Activated T-cell treated with anti-CD3 and anti-CD28 coated beads, Interleukin-2, amount 50 U/mL, for 24 hours (primary cell): ENCODE measurements at places on chromosomes 7 and 10.

GRCh38 chr10:44243851-44244510, 140.9 kb downstream of the CXCL12 start:
- DNase-seq = no peak

GRCh38 chr7:111363099-111363498, 199.2 kb downstream of the IMMP2L start:
- DNase-seq = no peak

GRCh38 chr10:13909516-13910258, 322.9 kb downstream of the PRPF18 start:
- no peak for DNase-seq

DNA sequence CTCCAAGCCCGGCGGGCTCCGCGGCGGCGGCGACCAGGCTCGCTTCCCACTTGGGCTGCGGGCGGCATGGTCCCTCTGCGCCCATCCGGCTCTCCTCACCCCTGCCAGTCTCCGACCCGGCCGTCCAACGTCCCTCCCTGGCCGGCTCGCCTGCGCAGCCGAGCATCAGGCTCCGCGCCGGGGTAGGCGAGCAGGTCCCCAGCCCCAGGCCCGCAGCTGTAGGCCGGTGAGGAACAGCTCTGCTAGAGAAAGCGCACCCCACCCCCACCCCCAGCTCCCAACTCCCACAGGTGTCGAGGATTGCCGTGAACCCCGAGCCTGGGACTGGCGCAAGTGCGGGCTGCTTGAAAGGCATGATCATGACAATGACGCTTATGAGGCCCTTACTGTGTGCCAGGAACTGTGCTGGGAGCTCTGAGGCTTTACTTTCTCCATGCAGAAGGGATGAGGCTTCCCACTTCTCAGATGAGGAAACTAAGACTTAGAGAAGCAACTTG, 20.8 kb upstream of the PAX2 start:
- DNase-seq = peak; percentile 29

DNA sequence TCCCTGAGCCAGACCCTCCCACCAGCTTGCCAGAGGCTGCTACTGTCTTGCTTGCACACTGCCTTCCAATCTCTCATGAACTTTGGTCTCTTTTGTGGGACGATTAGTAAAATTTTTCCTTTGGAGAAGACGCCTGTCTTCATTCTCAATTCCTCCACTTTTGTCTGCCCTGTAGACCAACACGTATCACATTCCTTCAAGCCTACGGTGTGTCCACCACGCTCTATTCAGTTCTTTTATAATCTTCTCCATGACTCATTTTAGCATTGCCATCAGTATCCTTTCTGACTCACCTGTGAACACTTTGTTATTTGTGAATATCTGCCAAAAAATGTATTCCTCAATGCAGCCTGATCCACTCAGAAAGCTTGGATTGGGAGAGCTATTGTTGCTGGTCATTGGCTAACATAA, 1.4 kb downstream of the GIMAP5 start:
- DNase-seq = no peak

GRCh38 chr7:64632029-64632428, 33.9 kb upstream of the ZNF107 start:
- DNase-seq = no peak

- no peak for DNase-seq
These were observed 414.6 kb upstream of the ZMIZ1 start for GRCh38 chr10:78654047-78654590.

GRCh38 chr7:134561-135256, 57.7 kb upstream of the FAM20C start:
- DNase-seq = no peak

DNA sequence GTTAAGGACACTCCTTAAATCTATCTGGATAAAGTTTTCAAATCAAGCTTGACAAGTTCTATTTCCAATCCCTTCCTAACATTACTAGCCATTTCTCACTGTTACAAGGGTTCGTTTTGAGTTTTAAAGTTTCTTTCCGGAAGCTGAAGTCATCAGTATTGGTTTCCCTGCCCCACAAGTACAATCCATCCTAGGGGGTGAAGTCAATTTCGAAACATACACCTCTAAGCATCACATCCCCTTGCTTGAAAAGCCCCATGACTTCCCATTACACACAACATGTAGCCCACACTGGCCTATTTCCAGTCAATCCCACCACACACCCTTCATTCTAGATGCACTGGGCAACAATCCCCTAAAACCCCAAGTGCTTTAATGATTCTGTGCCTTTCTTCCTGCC, 13.0 kb downstream of the DPY19L1 start:
- no peak for DNase-seq

GRCh38 chr10:84015877-84016595, 123.3 kb upstream of the GHITM start:
- DNase-seq = no peak

- no peak for DNase-seq
These were observed 82.3 kb downstream of the CUL2 start for GRCh38 chr10:35007858-35008301.

DNA sequence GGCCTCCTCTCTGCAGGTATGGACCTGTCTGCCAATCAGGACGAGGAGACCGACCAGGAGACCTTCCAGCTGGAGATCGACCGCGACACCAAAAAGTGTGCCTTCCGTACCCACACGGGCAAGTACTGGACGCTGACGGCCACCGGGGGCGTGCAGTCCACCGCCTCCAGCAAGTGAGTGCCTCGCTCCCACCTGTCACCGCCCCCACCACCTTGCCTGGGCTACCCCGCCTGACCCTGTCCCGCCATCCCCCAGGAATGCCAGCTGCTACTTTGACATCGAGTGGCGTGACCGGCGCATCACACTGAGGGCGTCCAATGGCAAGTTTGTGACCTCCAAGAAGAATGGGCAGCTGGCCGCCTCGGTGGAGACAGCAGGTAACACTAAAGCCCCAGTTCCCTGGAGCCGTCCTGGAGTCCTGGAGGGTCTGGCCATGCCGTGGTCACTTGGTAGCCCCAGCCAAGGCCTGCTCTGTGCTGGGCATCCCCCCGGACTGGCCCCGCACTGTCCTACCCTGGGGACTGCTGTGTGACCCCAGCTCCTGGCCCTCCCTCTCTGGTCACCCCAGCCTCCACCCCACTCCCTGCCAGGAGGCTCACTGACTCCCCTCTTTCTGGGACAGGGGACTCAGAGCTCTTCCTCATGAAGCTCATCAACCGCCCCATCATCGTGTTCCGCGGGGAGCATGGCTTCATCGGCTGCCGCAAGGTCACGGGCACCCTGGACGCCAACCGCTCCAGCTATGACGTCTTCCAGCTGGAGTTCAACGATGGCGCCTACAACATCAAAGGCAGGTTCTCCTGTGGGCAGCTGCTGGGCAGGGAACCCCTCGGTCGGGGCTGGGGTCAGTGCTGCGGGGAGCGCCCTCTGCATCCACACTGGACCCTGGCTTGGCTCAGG, 178.0 kb downstream of the RNF216 start:
- no peak for DNase-seq

DNA sequence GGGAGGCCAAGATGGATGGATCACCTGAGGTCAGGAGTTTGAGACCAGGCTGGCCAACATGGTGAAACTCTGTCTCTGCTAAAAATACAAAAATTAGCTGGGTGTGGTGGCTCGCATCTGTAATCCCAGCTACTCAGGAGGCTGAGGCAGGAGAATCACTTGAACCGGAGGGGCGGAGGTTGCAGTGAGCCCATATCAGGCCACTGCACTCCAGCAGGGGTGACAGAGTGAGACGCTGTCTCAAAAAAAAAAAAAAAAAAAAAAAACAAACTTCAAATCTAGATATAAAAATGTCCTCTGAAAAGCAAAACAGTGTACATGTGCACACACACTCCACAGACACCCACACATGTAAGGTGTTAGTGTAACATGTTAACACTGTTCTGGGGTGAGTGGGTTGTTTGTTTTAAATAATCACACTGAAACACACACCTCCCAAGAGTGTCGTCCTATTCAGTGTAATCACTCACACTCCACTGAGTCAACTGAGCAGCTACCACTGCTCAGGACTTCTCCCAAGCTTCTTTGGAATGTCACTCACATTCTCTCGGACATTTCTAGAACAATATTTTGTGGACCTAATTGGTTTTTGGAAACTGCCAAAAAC, 12.8 kb upstream of the RGS10 start:
- DNase-seq = no peak

DNA sequence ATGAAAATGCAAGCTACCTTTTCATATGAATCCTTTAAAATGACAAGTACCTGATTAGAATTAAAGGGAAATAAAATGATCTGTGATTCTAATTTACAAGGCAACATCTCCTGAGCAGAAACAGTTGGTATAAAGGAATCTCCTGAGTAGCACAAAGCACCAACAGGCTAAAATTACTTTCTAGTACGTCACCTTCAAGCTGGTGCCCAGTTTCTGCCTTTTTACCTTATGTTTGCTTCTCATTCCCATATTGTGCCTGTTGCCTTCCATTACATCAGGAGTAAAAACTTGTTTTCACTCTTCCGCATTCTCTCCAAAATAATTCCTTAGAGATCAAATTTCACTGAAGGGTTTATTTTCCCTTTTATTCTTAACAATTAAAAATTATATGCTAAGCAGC, 587.1 kb upstream of the KCND2 start:
- DNase-seq = no peak

DNA sequence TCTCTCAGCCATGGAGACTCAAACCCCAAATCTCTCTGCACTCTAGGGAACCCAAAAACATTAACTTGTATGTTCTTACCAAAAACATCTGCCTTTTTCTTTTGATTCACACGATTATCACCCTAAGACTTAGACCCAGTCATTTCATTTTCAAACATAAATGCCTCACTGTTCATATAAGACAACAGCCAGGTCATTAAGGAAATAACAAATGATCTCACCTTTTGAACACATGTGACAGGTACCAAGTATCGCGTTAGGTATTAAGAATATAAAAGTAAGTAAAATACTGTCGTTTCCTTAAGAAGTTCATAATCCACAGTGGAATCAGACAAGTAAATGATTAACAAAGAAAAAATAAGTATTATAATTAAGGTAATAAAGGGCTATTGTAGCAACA, 8.8 kb downstream of the TM9SF3 start:
- no peak for DNase-seq

DNA sequence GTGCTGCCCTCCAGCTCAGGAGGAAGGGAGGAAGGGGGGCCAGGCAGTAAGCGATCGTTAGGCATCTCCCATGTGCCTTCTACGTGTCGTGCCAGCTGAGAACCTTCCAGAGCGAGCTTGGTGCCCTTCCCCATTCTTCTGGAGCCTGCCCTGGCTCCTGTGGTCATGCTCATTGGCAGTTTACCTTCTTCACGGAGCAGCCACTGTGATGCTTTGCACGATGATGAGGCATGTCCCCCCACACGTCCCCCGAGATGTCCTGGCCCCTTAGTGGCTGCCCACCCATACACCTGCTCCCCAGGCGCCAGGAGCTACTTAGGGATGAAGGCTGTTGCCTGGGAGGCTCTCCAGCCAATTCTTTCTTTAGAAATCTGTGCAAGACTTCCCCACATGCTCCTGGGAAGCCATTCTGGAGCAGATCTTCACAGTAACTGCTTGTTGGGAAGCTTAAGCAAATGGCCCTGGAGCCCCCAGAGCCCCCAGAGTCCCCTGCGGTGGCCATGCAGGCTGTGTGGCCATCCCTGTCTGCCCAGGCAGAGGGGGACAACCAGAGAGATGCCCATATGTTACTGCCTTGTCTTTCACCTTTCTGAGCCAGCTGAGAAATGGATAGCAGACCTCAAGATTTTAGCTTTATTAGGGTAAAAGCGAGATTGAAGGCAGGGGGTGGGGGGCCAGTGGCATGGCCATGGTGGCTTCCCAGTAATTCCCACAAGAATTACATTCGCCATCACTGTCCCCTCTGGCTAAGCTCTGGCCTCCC, 199.0 kb downstream of the EBF3 start:
- DNase-seq = no peak

DNA sequence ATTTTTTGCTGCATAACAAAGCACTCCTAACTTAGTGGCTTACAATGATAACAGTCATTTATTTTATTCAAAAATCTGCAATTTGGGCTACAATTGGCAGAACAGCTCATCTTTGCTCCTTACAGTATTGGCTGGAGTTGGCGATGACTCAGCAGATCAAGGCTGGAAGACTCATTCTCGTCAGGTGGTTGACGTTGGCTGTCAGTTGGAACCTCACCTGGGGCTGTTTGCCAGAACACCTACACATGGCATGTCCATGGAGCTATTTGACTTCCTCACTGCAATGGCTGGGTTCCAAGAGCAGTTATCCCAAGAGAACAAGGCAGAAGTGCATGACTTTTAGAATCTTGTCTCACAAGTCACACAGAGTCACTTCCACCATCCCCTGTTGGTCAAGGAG, 75.1 kb downstream of the NOD1 start:
- DNase-seq = no peak

GRCh38 chr7:31418928-31419327, 78.4 kb upstream of the NEUROD6 start:
- DNase-seq = no peak

- DNase-seq = no peak
These were observed 121.2 kb downstream of the EMX2 start for GRCh38 chr10:117663750-117664149.

- DNase-seq = no peak
These were observed 69.1 kb downstream of the SRPK2 start for GRCh38 chr7:105319578-105319977.

GRCh38 chr7:111855161-111855841, 293.0 kb upstream of the IMMP2L start:
- no peak for DNase-seq

- DNase-seq = no peak
These were observed 4.8 kb downstream of the LRRC18 start for GRCh38 chr10:48934672-48935501.

DNA sequence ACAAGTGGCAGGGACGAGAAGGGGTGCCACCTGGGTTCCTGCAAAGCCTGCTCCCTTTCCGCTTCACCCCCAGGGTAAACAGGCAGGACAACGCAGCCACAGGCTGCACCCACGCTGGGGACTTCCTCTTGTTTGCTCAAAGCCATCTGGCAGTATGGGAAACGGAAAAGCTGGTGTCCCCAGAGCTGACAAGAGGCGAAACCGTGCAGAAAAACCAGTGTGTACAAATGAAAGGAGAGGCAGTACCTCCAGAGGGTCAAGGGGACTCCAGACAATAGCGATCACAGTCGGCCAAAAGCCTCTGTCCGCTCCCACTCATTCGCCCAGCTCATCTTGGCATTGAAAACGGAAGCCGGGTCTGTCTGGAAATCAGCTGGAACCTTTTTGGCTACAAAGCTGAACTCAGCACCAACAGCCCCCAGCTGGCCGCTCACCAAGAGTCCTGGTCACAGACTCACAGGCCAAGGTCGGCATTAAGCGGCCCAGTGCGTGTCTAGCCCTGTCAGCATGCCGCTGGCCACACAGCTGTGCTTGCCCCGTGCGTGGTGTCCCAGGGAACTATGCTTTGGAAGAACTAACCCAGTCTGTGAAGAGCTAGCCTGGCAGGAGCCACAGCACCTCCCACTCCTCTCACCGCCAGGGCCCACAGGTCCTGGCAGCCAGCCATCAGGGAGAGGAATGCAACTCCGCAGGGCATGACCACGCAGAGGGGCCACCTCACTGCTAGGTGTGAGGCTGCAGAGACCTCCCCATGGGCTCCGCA, 10.4 kb downstream of the TNS3 start:
- DNase-seq = no peak
